Naive thymus-derived CD8-positive, alpha-beta T cell (primary cell): ENCODE measurements at places on chromosomes 7 and 10. TPM values are rescaled to one million over a fixed set of nuclear protein-coding genes. Genes with fewer than 3 reads are reported as not detected.

GRCh38 chr10:123879606-123880257 is 11.9 kb downstream of the CPXM2 start:
- DNase-seq: no peak

- DNase-seq: no peak
These were observed 404.3 kb downstream of the SFMBT2 start for GRCh38 chr10:7006566-7006965.

DNA sequence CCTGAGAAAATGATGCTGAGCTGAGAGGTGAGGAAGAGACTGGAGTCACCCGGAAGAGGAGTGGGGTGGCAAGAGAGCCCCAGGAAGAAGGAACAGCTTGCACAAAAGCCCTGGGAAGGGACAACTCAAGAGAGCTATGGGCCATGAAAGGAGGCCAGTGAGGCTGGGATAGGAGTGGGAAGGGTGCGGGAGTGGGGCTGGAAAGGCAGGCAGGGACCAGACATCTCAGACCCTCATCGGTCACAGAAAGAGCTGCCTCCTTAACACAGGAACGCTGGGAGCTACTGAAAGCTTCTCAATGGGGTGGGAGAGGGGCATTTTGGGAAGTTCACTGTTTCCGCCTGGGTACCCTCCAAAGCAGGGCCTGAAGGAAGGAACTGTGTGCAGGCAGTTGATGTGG is 122.0 kb upstream of the UNC5B start:
- DNase-seq: no peak

DNA sequence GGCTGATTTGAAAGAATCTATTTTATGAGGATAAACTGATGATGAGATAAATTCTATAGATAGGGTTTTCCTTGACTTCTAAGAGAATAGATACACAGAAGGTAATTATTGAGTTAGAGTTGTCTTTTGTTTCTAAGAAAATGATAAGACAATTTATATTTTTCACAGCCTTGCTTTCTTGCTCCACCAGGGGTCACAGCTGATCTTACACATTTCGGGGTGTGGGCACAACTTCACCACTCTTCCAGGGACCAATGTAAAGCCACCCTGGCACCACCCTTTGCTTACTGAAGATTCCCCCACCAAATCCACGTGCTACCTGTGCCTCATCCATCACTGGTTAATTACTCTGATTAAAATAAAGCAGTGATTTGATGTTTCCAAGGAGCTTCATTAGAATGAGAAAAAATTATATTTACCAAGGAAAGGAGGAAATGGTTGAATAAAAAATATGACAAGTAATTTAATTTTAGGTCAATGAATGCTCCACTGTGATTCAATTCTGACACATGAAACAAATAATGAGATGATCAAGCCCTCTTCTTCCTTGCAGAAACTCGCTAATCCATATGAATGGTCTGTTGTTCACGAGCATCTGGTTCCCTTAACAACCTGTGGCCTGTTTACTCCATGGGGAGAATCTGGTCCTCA is 177.3 kb upstream of the TNS3 start:
- DNase-seq: no peak

The CXCL12 gene
- total RNA-seq: not detected

The INTS1 gene
- 136 TPM for total RNA-seq

The MRC1 gene
- 1.2 TPM for total RNA-seq

DNA sequence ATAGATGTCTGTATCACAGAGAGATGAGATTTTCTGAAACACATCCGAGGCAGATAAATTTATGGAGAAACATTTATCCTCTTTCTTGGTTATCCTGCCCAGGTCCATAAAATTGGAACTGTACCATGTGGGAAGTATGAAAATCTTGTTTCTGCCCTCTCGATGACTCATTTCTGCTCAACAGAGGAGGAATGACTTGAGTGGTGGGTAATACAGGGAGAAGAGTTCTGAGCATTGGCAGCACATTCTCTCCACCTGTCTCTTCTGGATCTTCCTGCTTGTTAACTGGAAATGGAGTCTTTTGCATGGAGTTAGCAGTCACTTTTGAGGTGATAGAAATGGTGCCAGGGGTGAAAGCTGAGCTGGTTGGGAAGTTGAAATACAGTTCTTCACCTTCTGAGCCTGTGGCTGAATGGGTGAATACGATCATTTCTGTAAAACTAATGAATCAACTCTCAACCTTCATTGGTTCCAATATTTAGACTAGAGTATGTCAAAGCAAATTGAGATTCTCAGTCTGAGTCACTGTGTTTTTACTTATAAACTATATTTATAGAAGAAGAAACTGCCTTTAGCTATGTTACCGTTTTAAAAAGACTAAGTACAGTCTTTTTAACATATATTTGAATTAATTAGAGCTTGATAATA is 945.5 kb downstream of the SORCS3 start:
- no peak for DNase-seq

GRCh38 chr7:12633582-12633981 is 53.9 kb upstream of the ARL4A start:
- no peak for DNase-seq

- peak; percentile 63 for DNase-seq
These were observed 19.4 kb downstream of the KCNK18 start for GRCh38 chr10:117216611-117217195.

The SEMA3C gene
- not detected for total RNA-seq

The NPY4R2 gene
- not detected for total RNA-seq

GRCh38 chr7:108407676-108408075 is 48.6 kb downstream of the NRCAM start:
- no peak for DNase-seq

- DNase-seq: no peak
These were observed 1.6 kb downstream of the PPRC1 start for GRCh38 chr10:102134416-102134815.

- DNase-seq: no peak
These were observed 496.9 kb upstream of the CELF2 start for GRCh38 chr10:10520491-10521385.

The NCOA4 gene
- total RNA-seq: 90.1 TPM

DNA sequence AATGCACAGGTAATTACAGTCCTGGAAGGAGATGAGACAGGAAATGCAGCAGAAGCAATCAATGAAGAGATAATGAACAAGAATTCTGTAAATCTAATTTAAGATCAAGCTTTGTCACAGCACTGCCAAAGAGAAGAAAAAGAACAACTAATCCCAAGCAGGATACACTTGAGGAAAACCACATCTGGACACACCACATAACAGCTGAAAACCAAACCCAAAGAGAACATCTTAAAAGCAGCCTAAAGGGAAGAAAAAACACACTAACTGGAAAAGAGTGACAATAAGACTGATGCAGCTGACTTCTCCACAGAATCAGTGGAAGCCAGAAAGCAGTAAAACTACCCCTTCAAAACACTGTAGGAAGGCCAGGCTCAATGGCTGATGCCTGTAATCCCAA is 10.2 kb downstream of the CYTH3 start:
- DNase-seq: no peak

GRCh38 chr10:104688251-104689042 is 47.4 kb downstream of the SORCS3 start:
- DNase-seq: no peak

The ARHGAP21 gene
- 49.6 TPM for total RNA-seq

The TRIM74 gene
- 9.1 TPM for total RNA-seq

The WDR91 gene
- total RNA-seq: 39.0 TPM

DNA sequence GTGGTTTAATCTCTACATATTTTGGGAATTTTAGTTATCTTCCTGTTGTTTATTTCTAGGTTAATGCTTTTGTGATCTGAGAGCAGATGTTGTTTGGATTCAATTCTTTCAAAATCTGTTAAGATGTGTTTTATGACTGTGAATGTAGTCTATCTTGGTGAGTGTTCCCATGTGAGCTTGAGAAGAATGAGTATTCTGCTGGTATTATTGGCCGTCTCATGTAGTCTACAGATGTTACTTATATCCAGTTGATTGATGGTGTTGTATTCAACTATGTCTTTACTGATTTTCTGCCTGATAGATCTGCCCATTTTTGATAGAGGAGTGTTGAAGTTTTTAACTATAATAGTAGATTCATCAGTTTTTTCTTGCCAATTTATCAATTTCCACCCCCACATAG is 141.4 kb upstream of the FOXP2 start:
- DNase-seq: no peak
